Activated CD8-positive, alpha-beta memory T cell treated with anti-CD3 and anti-CD28 coated beads, Interleukin-2, amount 50 U/mL, for 4 hours (primary cell): ENCODE measurements at places on chromosomes 11 and 22.

DNA sequence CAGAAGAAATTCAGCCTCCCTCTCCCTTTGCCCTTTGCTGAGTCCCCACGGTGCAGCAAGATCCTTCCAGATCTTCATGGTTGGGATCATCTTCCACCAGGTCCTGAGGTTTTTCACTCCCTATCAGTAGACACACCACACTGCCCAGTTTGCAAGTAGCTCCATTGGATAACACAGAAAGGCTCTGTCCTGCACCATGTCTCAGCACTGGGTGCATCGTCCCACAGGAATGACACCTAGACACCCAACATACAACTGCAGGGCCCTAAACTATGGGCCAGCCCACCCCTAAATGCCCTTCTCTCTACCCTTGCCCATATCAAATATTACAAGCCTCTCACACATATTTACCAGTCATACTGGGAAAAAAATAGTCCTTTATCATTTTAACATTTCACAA, 9.4 kb downstream of the KLHL22 start:
- DNase-seq: no peak

GRCh38 chr22:41910050-41911000, 4.5 kb downstream of the SHISA8 start:
- peak; percentile 51 for DNase-seq

GRCh38 chr22:24504956-24505736, 10.0 kb downstream of the UPB1 start:
- DNase-seq: no peak

- DNase-seq: no peak
Measured at GRCh38 chr11:11244470-11245080, 108.5 kb downstream of the CSNK2A3 start.

DNA sequence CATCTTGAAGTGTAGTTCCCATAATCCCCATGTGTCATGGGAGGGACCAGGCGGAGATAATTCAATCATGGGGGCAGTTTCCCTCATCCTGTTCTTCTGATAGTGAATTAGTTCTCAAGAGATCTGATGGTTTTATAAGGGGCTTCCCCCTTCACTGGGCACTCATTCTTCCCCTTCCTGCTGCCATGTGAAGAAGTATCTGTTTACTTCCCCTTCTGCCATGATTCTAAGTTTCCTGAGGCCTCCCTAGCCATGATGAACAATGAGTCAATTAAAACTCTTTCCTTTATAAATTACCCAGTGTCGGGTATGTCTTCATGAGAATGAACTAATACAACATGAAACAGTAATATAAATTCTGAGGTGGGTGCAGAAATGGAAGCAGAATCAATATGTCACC, 12.1 kb upstream of the SPTBN2 start:
- no peak for DNase-seq

DNA sequence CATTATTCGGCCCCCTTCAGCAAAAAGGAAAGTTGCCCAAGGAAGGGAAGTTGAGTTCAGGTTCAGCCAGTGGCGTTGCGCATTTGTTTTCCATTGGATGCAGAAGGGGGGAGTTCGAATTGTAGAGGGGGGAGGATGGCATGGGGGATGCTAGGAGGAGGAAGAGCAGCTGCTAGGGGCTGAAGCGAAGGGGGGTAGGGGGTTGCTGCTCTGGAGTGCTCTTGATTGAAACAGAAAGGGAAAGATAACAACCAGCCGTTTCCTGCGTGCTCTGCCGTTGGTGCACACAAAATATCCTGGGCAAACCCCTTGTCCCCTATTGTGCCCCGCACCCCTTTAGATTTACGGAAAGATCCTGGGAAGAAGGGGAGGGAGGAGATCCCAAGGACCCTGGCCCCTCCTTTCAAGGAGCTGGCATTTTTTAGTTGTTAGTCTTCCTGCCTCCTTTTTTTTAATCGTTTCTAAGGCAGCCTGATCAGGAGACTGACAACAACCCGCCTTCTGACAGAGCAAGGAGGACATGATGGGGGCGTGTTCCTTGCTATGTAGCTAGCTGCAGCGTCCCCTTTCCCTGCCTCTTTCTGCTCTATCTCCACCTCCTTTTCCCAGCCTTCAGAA, 2.1 kb downstream of the KMT2A start:
- DNase-seq: peak; percentile 30

DNA sequence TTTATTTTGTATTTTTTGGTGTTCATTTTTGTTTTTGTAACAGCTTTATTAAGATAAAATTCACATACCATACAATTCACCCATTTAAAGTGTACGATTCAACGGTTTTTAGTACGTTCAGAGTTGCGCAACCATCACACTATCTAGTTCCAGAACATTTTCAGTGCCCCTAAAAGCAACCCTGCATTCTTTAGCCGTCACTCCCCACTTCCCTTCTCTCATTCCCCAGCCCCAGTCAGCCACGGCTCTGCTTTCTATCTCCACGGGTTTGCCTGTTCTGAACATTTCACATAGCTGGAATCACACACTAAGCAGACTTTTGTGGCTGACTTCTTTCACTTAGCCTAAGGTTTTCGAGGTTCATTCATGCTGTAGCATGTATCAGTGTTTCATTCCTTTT, 9.6 kb upstream of the KCNQ1OT1 start:
- no peak for DNase-seq

GRCh38 chr22:35861451-35861850, 143.8 kb downstream of the APOL5 start:
- DNase-seq: no peak

DNA sequence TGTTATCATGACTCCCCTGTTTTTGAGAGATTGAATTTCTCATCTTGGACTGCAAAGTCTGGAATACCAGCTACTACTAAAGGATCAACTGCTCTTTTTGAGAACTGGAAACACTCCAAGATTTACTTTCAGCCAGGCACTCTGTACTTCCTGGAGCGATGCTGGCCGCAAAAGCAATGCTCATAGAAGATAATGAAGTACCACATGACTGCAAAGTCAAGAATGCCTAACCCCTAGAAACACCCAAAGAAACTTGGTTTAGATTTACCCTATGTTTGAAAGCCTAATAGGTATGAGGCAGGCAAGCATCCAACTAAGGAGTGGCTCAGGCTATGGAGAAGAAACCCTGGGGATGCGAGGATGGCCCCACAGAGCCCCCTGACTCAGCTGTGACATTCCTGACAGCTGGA, 47.7 kb upstream of the ARHGAP20 start:
- no peak for DNase-seq

DNA sequence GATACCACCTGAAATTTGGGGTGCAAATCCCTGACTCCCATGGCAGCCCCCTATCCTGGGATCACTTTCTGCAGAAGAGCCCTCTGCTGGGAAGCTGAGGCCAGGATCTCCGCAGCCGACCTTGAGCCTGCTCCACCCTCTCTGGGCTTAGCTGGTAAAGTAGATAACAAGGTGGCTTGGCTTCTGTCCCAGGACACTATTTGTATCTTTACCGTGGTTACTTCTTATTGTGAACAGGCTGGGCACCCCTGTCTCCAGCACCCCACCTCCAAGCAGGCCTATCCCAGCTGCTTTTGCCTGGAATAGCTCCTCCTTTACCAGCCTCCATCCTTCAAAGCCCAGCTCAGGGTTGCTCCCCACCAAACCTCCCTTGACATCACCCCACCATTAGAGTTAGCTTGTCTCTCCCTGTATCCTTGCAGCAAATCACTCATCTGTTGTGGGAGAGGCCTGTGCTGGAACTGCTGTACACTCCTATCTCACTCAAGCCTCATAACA, 35.2 kb upstream of the P2RY2 start:
- DNase-seq: no peak

GRCh38 chr11:76591416-76591815, 79.1 kb downstream of the LRRC32 start:
- no peak for DNase-seq

DNA sequence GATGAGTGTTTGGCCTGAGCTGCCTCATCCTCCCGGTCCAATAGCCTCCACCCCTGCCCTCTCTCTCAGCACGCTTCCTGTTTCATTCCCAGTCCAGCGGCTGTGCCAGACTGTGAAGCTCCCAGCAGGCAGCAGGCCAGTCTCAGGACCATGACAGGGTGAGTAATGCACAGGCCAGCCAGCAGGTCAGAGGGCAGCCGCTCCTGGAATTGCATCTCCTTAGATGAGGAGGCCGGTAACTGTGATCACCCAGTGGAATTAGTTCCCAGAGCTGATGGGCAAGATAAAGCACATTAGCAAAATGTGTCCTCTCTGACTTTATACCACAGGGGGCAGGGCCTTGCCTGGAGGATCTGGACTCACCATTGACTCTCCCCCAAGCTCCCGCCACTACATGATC, 251.2 kb downstream of the ETS1 start:
- DNase-seq: no peak

GRCh38 chr11:94147433-94147845, 18.8 kb downstream of the PANX1 start:
- no peak for DNase-seq

GRCh38 chr11:1782031-1782590, 18.4 kb upstream of the CTSD start:
- no peak for DNase-seq

DNA sequence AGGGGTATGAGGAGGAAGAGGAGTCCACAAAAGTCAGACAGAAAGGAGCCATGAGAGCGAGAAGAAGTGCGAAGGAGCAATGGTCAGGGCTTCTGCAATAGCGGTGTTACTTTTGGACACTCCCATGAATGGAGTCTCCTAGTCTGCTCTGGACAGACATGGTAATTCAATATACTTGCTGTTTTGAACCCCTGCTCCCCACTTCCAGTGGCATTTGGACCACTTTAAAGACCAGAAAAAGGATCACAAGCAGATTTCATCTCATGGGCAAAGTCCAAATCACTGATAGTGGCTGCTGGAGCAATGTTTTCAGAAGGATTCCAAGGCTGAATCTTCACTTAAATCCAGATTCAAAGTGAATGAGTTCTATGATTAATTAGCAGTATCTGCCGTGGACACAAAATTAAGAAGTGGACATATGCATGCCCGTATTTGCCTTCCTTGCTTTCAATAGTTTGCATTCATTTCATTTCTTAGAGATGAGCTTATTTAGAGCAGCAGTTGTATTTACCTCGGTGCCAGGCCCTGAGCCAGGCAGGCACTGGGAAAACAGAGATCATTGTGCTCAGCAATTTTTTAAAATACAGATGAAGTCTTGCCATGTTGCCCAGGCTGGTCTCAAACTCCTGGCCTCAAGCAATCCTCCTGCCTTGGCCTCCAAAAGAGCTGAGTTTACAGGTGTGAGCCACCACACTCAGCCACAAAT, 72.0 kb downstream of the SLC1A2 start:
- DNase-seq: no peak

GRCh38 chr22:43437871-43438475, 26.2 kb downstream of the MPPED1 start:
- DNase-seq: no peak

- DNase-seq: no peak
Measured at GRCh38 chr22:27241430-27242321, 559.9 kb downstream of the MN1 start.

DNA sequence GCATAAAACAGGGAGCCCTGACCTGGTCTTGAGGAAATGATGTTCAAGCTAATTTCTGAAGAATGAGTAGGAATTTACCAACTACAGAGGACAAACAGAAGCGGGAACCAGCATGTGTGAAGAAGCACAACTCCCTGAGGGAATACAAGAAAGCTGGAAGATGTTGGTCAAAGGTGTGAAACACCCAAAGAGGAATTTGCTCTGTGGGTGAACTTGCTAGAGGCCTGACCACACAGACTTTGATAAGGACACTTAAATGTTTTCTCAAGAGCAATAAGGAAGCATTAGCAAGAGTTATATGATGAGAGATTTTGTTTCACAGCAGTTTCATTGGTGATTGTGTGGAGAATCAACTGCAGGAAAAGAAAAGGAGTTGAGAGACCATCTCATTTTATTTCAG, 17.6 kb downstream of the SLC5A12 start:
- DNase-seq: no peak

DNA sequence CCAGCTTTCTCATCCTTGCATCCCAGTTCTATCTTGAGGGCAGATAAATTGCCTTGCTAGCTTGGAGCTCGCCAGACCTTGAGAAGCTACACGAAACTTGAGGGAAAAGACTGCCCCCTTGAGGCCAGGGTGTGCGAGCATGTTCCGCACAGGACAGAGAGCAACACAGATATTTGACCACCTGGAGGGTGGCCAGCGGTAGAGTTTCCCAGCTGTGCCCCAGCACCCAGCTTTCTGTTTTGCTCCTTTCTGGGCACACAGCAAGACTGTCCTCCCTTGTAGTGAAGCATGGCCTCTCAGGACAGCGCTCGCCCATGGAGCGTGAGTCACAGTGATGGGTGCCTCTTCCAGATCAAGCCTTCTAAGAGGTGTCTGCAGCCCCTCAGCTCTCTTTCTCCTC, 23.5 kb downstream of the SPATA19 start:
- DNase-seq: no peak

GRCh38 chr22:48743601-48744282, 1083.9 kb downstream of the BRD1 start:
- DNase-seq: no peak

GRCh38 chr22:35685731-35686130, 31.9 kb upstream of the APOL5 start:
- no peak for DNase-seq

GRCh38 chr11:69252490-69252837, 41.5 kb upstream of the MYEOV start:
- no peak for DNase-seq

DNA sequence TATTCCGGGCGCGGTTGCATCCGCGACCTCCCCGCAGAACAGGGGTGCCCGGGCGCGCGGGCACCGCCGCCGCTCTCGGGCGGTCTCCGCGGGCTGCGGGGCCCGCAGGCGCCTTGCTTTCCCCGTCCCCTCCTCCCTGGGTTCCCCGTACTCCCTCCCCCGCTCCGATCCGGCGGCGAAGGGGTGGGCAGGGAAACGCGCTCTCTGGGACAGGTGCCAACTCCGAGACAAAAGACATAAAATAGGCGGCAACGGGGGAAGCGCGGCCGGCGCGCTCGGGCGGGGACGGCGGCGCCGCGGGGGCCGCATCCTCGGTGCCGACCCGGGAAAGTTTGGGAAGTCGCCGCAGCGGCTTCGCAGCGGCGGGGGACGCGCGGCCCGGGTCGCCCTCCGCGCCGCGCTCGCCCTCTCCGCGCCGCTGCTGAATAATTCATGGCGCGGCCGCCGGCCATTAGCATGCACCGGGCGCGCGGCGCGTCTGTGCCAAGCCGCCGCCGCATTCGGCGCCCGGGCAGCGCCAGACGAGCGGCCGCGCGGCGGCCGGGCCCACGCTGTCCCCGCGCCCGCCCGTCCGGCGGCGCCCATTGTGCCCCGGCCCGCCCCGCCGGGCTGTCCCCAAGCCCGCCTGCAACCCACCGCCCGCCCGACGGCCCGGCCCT, 78.7 kb upstream of the PPARA start:
- DNase-seq: peak; percentile 54

GRCh38 chr11:59769111-59769510, 13.9 kb downstream of the STX3 start:
- no peak for DNase-seq

- DNase-seq: no peak
Measured at GRCh38 chr11:116107229-116107628, 603.0 kb upstream of the CADM1 start.

- DNase-seq: no peak
Measured at GRCh38 chr11:121421149-121421901, 30.8 kb upstream of the SORL1 start.
